Activated T-cell treated with anti-CD3 and anti-CD28 coated beads, Interleukin-2, amount 50 U/mL, for 72 hours (primary cell): ENCODE measurements at places on chromosomes 3 and 15.
A peak's percentile ranks its signal among the peaks of the same experiment; 100 is the strongest.

DNA sequence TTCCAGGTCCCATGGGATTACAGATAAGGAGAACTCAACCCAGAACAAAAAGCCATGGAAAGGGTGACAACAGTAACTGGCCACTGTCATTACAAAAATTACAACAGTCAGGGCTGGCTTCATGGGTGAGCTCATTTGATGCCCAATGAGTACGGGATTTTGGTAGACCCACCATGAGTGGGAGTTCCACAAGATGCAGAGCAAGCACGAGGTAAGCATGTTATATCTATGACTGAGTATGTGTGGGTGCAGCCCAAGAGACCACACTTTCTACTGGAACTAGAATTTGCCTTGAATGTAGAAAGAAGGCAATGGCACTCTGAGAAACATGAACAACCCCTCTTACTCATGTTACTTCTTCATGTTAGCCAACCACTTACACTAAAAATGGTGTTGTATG lies 83.3 kb downstream of the IGF2BP2 start:
- DNase-seq: no peak

DNA sequence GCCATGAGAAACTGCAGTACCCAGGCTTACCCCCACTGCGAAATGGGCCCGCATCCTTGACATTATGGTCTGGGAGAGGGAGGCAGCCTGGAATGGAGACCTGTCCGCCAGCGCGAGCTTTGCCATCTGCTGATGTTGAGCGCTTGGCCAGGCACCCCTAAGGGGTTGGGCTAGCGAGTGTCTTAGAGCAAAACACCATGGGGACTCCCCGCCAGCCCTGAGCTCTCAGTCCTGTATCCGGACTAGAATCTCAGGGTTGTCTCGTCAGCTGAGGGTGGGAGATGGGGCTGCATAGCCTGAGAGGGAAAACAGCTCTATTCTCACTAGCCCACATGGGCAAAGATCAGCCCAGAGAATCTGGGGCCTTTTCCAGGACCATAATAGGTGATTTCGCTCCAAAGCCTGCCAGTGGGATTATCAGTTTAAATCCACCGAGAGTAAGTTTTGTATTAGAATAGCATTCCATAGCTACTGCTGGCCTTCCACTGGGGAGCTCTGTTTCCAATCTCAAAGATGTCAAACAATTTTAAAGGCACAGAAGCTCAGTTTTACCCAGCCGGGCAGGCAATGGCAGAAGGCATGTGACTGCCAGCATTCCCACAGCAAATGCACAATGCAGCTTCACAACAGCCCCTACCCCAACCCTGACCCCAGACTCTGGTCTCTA lies 167.5 kb upstream of the TPM1 start:
- DNase-seq: no peak

DNA sequence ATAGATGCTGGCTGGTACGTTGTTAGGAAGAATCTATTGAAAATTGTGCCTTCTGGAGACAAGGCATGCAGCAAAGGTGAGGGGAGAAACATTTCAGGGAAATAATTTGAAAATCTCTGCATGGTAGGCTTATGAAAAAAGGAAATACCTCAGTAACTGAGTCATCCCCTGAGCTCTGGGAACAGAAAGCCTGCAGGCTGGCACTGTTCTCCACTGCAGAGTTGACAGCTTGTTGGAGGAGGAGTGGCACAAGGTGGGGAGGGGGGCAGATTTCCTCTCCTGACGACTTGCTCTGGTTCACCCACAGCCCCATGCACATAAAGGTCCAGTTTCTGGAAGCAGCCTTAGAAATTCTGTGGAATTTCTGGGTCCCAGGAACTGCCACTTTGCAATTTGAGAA lies 179.4 kb downstream of the ABHD5 start:
- DNase-seq: no peak

DNA sequence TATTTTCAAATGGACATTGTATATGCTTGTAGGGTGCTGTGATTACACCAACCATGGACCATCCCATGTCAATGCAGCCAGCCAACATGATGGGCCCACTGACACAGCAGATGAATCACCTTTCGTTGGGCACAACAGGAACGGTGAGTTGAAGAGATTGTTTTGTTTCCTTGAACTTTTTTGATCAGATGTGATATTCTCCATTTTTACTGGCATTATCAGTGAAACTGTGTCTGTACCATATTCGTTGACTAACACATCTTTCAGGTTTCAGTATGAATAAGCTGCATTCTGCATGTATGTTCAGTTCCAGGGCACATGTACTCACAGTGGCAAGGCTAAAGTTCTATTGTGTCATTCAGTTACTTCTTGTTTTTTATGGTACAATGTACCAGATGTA lies 655.2 kb downstream of the RBMS3 start:
- DNase-seq: peak; percentile 5

- peak; percentile 68 for DNase-seq
These were observed 1.4 kb downstream of the KBTBD13 start for GRCh38 chr15:65077981-65078352.

GRCh38 chr15:80587007-80587406 lies 108.1 kb upstream of the ABHD17C start:
- no peak for DNase-seq

- DNase-seq: no peak
These were observed 1192.8 kb upstream of the CADM2 start for GRCh38 chr3:83765956-83766355.

- no peak for DNase-seq
These were observed 2.8 kb downstream of the VIPR1 start for GRCh38 chr3:42505128-42505848.

- no peak for DNase-seq
These were observed 39.8 kb downstream of the THRB start for GRCh38 chr3:24454856-24455255.

DNA sequence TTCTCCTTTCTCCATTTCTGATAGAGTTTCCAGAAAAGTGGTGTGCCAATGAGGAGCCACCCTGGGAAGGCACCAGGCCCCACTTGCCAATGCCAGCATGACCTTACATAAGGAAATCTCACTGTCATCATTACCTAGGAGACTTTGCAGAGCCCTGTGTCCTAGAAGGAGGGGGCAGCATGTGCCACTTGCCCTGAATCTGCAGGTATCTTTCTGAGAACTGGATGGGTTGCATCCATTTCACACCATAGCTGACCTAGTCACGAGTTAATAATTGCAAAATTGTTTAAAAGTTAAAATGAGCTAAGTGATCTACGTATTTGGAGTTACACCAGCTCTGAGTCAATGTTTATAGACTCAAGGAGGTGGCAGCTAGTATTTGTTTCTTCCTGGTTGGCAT lies 14.3 kb downstream of the CA12 start:
- no peak for DNase-seq

DNA sequence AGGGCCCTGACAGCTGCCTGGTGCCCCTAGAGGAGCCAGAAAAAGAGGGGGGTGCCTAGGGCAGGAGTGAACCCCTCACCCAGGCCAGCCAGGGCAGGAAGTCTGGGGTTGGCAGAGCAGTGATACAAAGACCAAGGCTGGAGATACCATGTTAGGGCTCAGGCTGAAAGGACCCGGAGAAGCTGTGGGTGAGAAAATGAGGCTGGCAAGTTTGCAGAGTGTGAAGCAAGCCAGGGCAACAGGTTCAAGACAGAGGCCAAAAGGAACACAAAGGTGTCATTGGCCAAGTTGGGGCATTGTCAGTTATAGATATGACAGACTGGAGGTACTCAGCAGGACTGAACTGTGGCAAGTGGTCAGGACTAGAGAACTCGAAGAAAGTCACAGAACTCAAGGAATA lies 40.6 kb upstream of the IREB2 start:
- no peak for DNase-seq

GRCh38 chr3:127796045-127796830 lies 26.1 kb downstream of the MGLL start:
- DNase-seq: no peak

DNA sequence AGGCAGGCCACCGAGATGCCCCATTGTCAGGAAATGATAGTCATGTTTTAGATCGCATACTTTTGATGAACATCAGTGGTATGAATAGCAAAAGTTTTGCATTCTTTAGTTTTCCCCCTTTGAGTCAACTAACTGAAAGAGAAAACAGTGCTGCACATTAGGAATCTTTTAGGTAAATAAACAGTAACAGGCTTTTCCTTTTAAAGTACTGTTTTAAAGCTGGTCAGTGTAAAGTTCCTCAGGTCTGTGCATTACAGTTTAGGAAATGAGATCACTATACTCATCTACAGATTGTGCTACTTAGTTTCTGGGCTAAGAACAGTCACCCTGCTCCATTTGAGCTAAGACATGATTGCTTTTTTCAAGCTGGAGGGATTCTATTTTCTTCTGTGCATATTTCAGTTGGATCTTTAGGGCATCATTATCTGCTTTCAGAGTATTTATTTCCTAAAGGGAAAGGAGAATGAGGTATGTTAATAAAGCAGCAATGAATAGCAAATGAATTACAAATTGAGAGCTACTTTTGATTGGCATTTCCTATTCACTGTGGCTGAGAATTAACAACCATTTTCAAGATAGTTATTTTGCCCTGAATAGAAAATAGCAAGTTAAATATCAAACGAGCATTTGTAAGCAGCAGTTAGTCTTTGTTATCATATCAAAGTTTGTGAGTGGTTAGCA lies 36.5 kb downstream of the FAM98B start:
- no peak for DNase-seq

GRCh38 chr3:122003112-122003511 lies 18.9 kb downstream of the ILDR1 start:
- DNase-seq: no peak

- no peak for DNase-seq
These were observed 7.7 kb downstream of the CRABP1 start for GRCh38 chr15:78347586-78348543.

GRCh38 chr3:76643623-76644304 lies 396.1 kb upstream of the ROBO2 start:
- DNase-seq: no peak

GRCh38 chr3:46498916-46499519 lies 1.2 kb downstream of the RTP3 start:
- DNase-seq: no peak

DNA sequence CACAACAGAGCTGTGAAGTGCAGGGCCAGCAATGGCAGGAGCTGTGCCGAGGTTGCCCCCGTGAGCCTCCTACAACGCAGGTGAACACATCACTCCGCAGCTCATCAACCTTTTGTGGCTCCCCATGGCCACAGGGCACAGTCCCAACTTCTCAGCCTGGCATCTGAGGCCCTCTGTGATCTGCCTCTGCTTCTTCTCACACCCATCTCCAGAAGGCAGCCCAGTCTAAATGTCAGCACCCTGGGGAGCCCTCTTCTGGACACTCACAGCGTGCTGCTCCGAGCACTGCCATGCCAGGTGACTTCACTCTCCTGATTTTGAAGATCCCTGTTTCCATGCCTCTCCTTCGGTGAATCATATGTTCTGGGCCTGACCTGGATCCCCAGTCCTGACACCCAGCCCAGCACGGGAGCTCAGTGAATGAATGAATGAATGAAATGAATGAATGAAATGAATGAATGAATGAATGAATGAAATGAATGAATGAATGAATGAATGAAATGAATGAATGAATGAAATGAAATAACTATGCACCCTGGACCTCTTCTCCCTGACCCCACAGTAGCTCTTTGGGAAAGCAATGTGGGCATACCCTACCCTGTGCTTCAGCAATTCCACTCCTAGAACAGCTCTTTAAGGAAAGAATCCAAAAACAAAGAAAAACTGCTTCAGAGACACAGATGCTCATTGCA lies 17.9 kb upstream of the SKIC8 start:
- no peak for DNase-seq

DNA sequence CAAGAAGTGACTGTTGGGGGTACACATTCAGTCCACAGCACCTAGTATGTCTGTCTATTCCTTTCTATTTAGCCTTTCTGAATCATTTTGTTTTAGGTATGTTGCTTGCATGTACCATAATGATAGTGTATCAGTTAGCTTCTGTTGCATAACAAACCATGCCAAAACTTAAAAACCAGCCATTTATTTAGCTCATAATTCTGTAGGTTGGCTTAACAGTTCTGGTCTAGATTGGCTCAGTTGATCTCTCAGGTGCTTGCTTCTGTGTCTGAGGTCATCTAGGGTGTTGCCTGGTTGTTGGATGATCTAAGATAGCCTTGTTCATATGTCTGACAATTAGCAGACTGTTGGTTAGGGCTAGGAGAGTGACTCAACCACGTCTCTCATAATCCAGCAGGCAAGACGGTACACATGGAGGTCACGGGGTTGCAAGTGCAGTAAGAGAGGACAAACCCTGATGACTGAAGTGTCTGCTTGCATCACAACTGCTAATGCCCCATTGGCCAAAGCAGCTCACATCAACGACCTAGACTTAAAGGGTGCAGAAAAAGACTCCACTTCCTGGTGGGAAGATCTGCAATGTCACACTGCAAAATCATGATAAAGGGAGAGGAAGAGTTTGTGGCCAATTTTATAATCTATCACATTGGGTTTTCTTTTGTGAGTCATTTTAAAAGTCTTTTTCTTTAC lies 6.8 kb upstream of the PDCD6IP start:
- peak; percentile 28 for DNase-seq

DNA sequence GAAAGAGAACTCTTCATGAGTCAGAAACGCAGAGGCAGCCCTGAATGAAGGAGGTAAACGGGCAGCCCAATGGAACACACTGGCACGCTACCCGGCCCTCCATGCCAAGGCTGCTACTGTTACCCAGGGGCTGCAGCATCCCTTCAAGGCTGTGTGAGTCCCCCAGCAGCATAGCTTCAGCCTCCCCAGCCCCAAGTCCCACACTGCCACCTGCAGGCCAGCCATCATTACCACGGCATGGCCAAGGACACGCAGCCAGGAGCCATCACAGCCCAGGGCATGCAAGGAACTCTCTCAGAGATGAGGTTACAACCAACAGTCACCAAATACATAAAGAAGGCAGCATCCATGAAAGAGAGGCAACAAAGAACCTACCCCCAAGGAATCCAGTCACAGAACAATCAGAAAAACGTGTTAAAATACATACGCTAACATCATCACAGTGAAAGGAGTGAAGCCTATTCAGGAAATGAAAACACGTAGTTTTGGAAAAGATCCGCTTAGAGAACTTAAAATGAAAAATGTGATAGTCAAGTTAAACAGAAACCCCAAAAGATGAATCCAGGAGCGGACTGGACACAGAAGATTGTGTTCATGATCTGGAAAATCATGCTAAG lies 22.4 kb downstream of the PLA2G4F start:
- peak; percentile 77 for DNase-seq

- no peak for DNase-seq
These were observed 110.6 kb downstream of the LPP start for GRCh38 chr3:188264226-188265207.

- DNase-seq: peak; percentile 48
These were observed 1.1 kb downstream of the BAHD1 start for GRCh38 chr15:40441565-40442531.

DNA sequence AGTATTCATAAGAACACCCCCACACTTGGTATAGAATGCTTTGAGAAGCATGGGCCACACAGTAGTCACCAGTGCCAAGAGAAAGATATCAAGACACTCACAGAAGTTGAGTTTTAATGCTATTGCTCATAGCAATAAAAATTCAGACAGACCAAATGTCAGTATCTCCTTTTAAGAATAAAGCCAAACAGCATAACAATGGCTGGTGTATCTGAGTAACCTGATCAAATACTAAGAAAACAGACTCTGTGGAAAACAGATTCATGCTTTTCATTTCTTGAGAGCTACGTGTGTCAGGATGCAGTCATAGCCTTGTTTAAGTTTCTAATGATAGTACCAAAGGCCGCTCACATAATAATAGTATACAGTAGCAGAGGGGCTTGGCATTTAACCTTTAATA lies 778.5 kb downstream of the MECOM start:
- no peak for DNase-seq

- peak; percentile 48 for DNase-seq
These were observed 1.2 kb downstream of the GP5 start for GRCh38 chr3:194397757-194398312.

GRCh38 chr15:41133454-41133853 lies 17.4 kb upstream of the INO80 start:
- no peak for DNase-seq
